HFF-Myc (cell line): ENCODE measurements at places on chromosomes 4 and X.

DNA sequence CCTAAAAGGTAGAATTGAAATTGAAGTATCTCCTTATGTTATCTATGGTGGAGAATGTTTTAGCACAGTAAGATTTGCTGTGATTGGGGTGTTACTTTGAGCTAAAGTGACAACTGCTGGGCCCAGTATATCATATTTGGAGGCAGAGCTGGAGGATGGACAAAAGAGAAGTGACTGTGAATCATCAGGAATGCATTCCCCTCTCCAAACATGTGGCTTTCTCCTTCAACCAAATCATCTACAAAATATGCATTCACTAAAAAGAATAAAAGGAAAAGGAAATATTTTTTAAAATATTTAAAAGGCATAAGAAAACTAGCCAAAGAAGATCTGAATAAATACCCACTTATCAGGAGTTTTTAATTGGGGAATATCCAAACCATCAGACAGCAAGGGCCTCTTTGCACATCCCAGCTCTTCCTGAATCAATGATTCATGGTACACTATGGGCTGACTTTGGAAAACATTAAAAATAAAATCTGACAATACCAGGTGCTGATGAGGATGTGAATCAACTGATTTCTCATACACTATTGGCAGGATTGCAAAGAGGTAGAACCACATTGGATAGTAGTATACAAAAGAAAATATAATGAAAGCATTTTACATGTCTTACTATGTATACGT is 671.7 kb upstream of the NR3C2 start:
- DNase-seq, result peak; percentile 11

- DNase-seq, result no peak
Measured at GRCh38 chrX:71504346-71504745, 28.6 kb upstream of the OGT start.

DNA sequence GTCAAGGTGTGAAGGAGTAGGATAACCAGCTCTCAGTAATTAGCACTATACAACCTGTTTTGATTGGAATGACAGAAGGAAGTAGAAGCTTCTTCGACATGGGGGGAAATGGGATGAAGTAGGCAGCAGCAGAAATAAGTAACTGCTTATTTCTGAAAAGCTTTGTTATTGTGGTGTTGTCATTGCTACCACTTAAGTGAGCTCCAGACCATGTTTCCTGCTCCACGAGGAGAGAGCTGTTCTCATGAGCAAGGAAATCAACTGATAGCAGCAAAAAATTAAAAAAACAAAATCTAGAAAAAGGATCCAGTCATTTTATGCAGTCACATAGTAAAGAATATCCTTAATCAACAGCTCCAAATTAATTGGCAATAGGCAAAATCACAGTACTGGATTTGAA is 106.1 kb upstream of the TLL1 start:
- no peak for DNase-seq

GRCh38 chrX:45007598-45007997 is 134.6 kb downstream of the KDM6A start:
- DNase-seq, result no peak

DNA sequence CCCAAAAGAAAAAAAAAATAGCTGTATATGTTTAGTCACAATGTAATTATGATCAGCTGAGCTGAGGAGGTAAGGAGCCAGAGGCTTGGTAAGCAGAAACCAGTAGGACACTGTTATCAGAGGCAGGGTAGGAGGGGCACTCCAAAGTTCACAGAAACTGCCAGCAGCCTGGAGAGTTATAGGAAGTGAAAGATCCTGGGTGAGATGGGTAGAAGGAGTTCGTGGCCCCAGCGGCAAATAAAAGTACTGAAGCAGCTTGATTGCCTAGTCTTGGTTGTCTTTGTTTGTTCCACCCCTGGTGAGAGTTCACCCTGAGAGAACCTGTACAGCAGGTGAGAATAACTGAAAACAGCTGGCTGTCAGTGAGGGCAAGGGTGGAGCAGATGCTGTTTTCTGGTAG is 340.8 kb downstream of the ADGRL3 start:
- DNase-seq, result no peak

DNA sequence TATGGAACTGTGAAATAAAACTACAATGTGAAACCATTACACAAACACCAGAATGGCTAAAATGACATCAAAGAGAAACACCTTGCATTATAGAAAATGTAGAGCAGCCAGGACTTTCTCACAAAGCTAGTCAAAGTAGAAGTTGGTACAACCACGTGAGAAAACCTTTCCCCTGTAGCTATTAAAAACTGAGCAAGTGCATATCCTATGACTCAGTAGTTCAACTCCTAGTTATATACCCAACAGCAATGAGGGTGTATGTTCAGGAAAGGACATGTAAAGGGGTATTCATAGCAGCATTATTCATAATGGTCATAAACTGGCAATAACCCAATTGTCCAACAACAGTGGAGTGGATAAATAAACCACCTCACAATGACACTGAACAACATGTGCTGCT is 177.5 kb upstream of the NUDT10 start:
- DNase-seq, result no peak

DNA sequence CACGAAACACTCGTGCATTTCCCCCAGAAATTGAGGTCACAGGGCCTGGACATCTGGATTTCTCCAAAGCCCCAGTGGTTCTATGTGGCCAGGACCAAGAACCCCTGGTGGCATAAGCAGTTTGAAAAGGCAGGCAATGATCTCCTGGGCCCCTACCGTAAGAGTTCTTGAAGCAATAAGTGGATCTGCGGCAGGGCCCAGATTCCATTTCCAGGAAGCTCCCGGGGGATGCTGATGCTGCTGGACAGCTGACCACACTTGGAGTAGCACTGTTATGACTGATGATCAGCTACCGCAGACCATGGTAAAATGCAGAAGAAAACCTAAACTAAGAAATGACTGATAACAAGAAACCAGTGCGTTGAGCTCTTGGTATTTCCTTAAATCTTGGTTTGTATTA is 27.8 kb downstream of the SMS start:
- no peak for DNase-seq

DNA sequence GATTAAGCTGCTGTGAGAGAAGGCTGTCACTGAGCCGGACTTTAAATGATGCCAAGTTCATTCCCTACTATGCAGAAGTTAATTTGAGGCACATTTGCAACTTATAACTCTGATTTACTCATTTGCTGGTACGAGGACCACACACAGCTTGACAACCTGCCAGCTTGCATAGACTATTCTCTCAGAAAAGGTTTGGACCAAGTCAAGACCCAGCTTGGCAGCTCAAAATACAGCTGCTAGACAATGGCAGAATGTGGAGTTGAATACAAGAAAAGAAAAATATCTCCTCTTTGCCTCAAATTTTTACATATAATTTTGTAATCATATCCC is 338.9 kb downstream of the DHX15 start:
- DNase-seq, result no peak

DNA sequence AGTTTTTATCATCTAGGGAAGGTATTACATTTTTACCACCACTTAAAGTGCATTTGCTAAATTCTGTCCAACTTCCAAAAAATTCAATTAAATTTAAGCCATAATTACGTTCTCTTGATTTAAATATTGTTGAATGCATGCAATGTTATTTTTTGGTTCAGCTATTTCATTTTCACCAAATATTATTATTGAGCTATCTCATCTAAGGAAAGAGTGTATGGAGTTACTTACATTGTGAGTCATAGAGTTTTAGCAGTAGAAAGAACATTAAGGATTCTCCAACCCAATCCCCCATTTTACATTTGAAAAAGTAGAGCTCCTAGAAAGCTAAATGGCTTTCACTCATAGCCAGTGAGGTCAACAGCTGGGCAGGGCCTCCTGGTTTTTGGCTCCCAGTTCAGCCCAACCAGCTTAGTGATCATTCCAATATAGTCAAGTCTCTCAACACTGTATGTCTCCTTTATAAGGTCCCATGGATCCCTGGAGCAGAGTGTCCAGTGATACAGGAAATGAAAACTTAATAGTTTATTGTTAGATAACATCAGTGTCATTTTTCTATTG is 60.5 kb downstream of the NDNF start:
- DNase-seq, result no peak

DNA sequence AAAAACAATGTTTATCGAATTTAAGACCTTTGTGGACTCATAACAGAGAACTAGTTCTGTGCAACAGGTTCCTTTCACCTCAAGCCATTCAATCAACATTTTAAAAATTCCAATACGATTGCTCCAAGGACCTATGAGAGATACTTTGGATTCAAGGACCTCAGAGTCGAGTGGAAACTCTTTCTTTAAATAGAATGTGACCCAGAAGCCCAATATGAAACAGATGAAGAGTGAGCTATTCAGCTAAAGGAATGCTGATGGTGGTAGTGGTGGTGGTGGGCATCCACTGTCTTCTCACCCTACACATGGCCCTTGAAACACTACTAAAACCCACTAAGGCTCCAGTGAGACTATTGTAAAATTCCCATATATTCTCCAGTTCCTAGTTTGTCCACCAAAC is 257.2 kb downstream of the DMD start:
- DNase-seq, result no peak

- no peak for DNase-seq
Measured at GRCh38 chr4:3338976-3339531, 46.2 kb downstream of the RGS12 start.

- DNase-seq, result peak; percentile 2
Measured at GRCh38 chr4:23877758-23878229, 12.1 kb downstream of the PPARGC1A start.

DNA sequence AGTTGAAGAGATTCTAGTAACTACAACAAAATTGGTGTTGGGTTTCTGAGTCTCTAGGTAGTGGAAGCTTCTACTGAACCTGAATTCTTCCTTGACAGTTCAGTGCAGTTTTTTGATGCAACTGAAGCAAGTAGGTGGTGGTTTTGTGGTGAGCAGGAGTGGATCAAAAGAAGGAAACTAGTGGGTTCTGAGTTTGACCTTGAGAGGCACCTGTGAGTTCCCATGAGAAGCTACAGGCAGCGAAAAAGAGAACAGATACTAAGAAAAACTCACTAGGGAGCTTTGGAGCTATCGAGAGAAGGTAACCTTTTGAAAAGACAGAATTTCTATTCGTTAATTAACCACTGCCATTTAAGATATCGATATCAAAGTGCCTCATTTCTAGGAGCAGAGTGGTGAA is 145.2 kb downstream of the PDHA2 start:
- no peak for DNase-seq

DNA sequence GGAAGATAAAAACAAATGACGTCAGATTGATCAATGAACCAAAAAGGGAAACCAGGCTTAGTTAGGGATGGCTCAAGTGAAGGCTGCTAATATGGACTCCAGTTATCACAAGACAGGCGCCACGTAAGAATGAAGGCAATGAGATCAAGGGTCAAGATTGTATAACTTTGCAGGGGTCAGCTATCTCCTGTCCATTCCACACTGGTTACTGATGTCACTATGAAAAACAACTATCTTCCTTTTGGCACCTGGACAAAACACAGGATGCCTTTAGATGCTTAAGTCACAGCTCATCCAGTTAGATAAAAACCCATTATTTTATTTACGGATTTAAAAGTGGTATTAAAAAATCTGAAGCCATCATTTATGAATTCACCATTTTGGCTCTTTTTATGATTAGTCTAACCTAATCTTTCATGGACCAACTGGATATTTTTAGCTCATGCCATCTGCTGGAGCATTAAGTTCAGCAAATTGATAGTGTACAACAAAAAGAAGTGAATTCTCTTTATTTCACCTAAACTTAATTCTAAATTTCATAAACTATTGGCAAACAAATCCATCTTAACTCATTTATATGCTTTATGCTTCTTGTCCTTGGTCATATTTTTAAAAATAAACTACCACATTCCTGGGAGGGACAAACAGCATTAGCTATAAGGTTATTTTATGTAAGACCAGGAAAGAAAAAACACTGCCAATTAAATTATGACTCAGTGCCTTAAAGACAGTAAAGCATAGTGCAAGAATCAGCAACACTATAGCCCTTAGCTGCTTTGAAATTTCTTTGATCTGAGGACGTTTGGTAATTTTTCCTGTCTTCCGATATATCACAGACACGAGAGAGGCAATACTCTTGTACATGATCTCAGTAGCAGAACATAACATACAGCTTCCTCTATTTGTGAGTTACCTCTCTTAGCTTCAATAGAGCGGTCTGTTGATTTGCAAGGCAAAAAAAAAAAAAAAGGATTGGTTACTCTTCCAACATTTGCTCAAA is 27.0 kb downstream of the DHX15 start:
- no peak for DNase-seq

- DNase-seq, result peak; percentile 9
Measured at GRCh38 chr4:142656178-142656577, 189.9 kb downstream of the INPP4B start.

- no peak for DNase-seq
Measured at GRCh38 chr4:101421386-101421785, 74.1 kb upstream of the PPP3CA start.

GRCh38 chrX:13074297-13075262 is 30.2 kb upstream of the FAM9C start:
- no peak for DNase-seq

GRCh38 chrX:9897761-9898161 is 69.4 kb upstream of the CLDN34 start:
- DNase-seq, result peak; percentile 63

DNA sequence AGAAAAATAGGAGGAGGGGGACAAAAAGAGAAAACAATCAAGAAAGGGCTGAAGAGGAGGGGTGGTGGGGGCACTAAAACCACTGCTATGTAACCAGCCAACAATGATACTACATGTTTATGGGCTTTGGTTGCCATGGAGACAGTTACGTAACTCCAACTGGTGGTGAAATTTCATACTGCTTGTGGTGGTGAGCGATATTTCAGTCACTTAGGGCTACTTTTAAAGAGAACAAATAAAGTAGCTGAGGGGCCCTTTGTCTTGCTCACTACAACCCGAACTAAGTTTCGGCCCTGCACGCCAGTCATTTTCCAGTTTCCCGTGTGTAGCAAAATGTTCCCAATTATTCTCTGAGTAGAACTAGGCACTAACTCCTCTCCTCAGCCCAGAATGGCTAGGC is 275.2 kb upstream of the EDA2R start:
- no peak for DNase-seq

GRCh38 chrX:14694611-14695010 is 165.3 kb downstream of the GLRA2 start:
- no peak for DNase-seq

DNA sequence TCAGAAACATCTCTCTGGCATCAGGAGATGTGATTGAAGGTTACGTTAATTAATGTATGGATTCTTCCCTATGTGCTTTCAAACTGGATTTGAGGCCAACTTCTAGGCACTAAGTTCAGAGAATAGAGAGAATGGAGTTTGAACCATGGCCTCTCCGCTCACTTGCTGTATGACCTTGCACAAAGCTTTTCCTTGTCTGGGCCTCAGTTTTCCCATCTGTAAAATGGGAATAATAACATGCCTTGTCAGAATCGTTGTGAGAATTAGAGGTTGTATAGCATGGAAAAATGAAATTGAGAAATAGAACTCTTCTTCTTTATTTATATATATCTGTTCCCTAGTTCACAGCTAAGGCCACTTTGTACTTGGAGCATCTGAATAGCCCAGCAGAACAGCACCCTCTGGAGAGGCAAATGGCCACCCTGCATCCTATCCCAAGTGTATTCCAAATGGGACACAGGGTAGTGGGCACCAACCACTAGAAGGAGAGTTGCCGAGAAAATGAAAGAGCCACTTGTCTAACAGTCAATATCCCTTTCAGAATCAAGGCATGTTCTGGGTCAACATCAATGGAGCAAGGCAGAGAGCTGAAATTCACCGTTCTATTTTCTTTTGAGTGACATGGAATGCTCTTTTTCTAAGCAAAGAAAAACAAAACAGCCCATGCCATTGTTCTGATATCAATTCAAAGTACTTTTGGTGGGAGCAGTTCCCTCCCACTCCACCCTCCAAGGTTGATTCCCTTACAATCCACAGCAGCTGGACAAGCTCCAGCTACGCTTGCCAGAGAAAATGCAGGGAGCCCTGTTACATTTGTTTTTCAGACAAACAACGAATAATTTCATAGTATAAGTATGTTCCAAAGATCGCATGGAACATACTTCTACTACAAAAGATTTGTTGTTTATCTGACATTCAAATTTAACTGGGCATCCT is 23.3 kb upstream of the MTM1 start:
- no peak for DNase-seq
